ENCODE measurements at places on chromosomes 16 and 17. TPM values are rescaled to one million over a fixed set of nuclear protein-coding genes. Genes with fewer than 3 reads are reported as not detected.

The ADGRG3 gene
- 0.95 TPM for polyA plus RNA-seq

The SCGB1C2 gene
- not detected for polyA plus RNA-seq

The SLFN5 gene
- polyA plus RNA-seq = 3.8 TPM

The SMIM36 gene
- polyA plus RNA-seq = not detected

The RPUSD1 gene
- polyA plus RNA-seq = 16.4 TPM

The SF3B3 gene
- polyA plus RNA-seq = 30.8 TPM

The SEPTIN12 gene
- polyA plus RNA-seq = not detected

The CD300LB gene
- 0.25 TPM for polyA plus RNA-seq

The RNF43 gene
- 3.3 TPM for polyA plus RNA-seq

The DHRS7C gene
- not detected for polyA plus RNA-seq

The TNFRSF17 gene
- 2.0 TPM for polyA plus RNA-seq

The TIMM22 gene
- polyA plus RNA-seq = 9.5 TPM

The UTS2R gene
- polyA plus RNA-seq = not detected

The STAC2 gene
- 0.15 TPM for polyA plus RNA-seq

The TPPP3 gene
- 10.0 TPM for polyA plus RNA-seq

The SLC38A8 gene
- 0.08 TPM for polyA plus RNA-seq

The C17orf78 gene
- not detected for polyA plus RNA-seq

The RPH3AL gene
- polyA plus RNA-seq = 20.0 TPM

The NUP93 gene
- polyA plus RNA-seq = 27.4 TPM

The FBXL16 gene
- polyA plus RNA-seq = 1.3 TPM

The CDH3 gene
- polyA plus RNA-seq = 13.6 TPM

The TK1 gene
- 8.7 TPM for polyA plus RNA-seq

The CD300E gene
- polyA plus RNA-seq = not detected

The ARHGDIG gene
- 5.2 TPM for polyA plus RNA-seq

The KCNG4 gene
- not detected for polyA plus RNA-seq

The GUCY2D gene
- not detected for polyA plus RNA-seq

The SLC16A13 gene
- 1.4 TPM for polyA plus RNA-seq

The ITGA2B gene
- 0.12 TPM for polyA plus RNA-seq

The KRTAP4-3 gene
- not detected for polyA plus RNA-seq
